Tibial artery (tissue), 4 donors: ENCODE measurements at places on chromosomes 1 and 21.
A peak's percentile ranks its signal among the peaks of the same experiment; 100 is the strongest.

DNA sequence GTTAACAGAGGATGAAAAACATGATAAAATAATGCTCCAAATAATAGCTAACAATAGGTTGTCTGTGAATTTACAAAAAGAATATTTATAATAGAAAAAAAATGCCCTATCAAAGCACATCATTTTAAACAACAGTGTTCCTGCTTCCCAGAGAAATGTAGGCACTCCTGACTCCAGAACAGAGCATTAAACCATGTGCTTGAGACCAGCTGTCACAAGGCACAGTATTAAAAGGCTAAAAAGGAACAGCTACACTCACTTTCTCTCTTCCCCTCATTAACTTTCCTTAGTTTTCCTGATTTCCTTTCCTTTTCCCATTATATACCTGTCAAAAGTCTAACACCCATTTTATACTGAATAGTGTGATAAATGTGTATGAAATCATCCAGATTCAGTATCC lies 10.9 kb downstream of the VAV3 start:
- no peak for DNase-seq
- H3K27me3 ChIP-seq: no peaks in the 10 kb centered on the region
- H3K4me3 ChIP-seq: no peak overlapping the region
- no peaks in the 10 kb centered on the region for H3K4me1 ChIP-seq
- H3K36me3 ChIP-seq: no peaks in the 10 kb centered on the region

DNA sequence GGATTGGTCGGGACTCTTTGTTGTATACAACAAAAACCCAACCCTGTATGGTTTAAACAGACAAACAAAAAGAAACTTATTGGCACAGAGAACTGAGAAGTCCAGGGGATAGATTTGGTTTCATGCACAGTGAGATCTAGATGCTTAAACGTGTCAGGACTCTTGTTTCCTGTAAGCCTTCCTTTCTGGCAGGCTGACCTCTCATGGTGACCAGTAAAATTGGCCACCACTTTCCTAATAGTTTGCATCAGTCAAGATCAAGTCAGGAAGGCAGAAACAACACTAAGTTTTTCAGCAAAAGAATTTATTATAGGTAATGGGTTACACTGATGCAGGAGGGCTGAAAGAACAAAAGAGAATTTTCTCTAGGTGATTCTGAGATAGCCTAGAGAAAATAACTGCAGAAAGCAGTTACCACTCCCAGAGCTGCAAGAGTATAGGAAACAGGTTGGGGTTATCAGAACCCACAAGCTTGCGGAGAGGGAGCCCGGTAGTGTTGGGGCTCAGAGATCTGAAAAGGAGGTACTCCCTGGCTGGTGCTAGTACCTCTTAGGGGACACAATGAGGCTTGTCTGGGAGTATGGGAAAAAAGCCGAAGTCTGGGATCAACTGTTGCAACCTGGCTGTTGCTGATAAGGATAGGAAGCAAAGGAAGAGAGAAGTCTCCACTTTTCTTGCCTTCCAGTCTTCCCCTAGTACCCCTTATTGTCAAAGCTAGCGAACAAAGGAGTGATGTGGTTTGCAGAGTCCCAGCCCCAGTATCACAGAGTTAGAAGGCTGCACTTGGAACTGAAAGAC lies 21.4 kb downstream of the CITED4 start:
- no peaks in the 10 kb centered on the region for H3K27me3 ChIP-seq
- peaks cover 20% of the 10 kb centered on the region for H3K36me3 ChIP-seq
- no peak overlapping the region for H3K27ac ChIP-seq
- no peak for DNase-seq
- no peak overlapping the region for H3K4me3 ChIP-seq

DNA sequence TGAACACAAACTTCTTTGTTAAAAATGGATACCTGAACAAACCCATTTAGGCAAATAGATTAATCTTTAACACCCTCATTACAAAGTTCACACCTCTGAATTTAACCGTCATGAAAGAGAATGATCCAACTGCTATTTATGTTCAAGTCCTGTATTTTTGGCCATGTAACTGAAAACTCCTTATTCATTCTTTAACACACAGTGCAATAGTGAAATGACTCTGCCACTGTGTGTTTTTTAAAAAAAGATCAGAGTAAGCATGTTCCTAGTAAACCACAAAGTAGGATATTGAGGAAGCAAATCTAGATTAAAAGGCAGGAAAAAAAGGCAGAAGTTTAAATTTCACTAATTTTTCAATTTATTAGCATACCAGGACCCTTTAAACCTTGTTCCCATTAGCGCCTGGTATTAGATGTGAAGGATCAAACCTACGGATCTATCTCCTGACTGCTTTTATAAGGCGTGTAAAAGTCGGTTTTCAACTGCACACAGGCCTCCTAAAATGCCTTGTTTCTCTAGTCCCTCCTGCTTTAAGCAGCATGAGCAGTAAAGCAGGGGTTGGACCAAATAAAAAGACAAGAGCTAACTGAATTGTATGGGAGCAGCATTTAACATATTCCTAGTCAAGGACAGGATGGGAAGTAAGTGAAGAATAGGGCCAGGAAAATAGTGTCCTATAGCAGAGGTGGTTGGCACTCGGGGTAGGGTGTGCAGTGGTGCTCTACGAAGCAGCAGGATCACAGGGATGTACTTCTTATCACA lies 33.4 kb downstream of the NUCKS1 start:
- no peak overlapping the region for H3K27ac ChIP-seq
- H3K27me3 ChIP-seq: no peaks in the 10 kb centered on the region
- no peak for DNase-seq
- no peak overlapping the region for H3K4me3 ChIP-seq

DNA sequence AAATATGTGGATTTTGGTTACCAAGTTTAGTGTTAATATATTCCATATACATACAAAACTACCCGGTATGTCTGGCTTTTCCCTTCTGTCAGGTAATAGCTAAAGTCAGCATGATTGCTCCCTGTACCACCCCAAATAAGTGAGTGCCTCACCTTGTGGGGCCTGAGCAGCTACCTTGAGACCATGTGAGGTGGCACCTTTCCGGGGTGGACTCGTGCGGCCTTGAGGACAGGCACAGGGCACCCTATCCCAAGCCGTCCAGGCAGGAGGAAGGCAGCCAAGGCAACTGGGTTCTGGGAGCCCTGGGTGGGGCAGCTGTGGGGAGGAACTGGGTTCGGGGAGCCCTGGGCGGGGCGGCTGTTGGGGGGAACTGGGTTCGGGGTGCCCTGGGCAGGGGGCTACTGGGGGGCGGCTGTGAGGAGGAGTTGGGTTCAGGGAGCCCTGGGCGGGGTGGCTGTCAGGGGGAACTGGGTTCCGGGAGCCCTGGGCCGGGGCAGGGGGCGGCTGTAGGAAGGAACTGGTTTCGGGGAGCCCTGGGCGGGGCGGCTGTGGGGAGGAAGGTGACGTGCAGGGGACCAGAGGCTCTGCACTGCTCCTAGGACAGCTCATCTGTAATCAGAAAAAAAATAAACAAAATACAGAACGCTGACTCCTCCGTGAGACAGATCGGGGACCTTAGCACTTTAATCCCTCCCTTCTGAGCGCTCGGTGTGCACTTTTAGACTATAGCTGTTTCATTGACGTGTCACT lies 63.3 kb downstream of the POFUT2 start:
- DNase-seq: no peak
- no peak overlapping the region for H3K4me3 ChIP-seq

DNA sequence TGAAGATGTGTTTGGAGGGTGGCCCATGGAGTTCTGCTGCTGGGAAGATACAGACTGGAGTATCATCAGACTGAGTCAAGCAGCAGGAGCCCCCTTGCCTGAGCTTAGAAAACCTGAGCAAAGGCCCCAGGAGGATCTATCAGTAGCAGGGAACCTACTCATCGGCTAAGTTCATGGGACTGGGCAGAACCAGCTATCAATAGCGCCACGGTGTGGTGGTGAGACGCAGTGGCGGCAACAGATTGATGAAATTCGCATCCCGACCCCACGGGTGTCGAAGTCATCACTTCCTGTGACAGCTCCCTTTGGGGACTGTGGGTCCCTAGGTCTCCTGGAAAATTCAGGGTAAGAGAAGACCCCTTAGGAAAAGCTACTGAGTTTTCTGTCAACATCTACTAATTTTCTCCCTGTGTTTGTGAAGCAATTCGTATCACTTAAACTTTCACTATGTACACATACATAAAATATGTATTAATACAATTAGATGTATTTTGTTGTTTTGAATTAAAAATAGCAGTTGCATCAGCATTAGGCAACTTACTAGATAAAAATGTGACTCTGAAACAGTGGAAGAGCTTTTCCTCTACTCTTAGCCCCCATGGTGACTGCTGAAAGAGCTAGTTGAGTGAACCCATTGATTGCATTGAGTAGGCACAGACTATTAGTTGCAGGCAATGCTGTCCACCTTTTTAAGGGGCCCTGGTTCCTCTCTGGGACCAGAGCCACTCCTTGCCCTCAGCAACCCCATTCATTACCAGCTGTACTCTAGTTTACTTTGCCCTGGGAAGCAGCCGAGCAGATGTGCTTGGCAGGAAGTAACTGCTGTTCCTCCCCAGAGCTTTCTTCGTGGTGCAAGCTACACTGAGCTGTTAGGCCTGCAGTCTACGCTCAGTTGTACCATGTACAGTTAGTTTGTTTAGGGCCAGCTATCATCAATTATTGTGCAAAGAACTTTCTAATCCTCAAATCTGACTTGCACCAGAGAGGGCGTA lies 7.3 kb upstream of the CACNA1S start:
- H3K27me3 ChIP-seq: peaks cover 29% of the 10 kb centered on the region
- H3K4me3 ChIP-seq: no peak overlapping the region
- H3K4me1 ChIP-seq: peaks cover 5% of the 10 kb centered on the region

GRCh38 chr1:68206848-68207689 lies 25.3 kb downstream of the WLS start:
- DNase-seq: no peak
- no peaks in the 10 kb centered on the region for H3K27me3 ChIP-seq
- no peak overlapping the region for H3K27ac ChIP-seq
- peaks cover 60% of the 10 kb centered on the region for H3K4me1 ChIP-seq

DNA sequence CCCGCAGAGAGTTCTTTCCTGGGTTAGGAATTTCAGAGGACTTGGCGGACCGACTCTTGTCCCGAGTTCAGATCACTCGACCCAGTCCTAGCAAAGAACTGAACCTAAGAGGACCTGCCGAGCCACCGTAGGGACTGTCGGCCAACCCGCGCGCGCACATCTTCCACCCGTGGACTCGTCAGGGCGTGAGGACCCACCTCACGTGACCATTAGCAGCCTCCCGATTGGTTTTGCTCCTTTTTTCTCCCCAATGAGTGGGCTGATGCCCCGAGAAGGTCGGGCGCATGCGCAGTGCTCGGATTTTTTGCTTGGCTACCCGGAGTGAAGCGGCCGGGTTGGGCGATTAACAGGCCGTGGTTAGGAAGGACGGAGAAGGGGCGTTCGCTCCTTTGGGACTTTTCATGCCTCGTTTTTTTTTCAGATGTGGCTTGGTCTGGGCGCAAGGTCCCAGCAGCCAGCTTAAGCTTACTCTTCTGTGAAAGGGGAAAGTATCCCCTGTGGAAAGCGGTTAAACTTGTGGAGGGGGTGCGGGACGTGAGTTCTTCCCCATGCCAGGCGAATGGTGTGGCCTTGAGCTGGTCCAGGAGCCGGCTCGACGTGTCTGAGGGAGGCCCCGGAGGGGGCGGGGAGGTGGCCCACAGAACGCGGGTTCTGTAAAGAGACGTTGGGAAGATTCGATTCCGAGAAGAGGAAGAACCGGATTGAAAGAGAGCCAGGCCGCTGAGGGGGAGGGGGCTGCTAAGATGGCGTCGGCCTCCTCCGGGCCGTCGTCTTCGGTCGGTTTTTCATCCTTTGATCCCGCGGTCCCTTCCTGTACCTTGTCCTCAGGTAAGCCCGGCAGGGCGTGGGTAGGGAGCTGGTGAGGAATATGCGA lies at the start of gene PIP5K1A:
Gene PIP5K1A (plus strand): TSS at position 299 of the 874 bp plus-strand sequence. CDS start 445 bp downstream, at position 744.
- peak; percentile 99 for DNase-seq
- peaks cover 27% of the 10 kb centered on the region for H3K4me1 ChIP-seq
- peak within 1 kb of the TSS; percentile 85 for H3K4me3 ChIP-seq
- H3K27ac ChIP-seq: peak within 1 kb of the TSS; percentile 89
- H3K36me3 ChIP-seq: no peaks in the 10 kb centered on the region

- H3K27me3 ChIP-seq: no peaks in the 10 kb centered on the region
- no peak for DNase-seq
- no peaks in the 10 kb centered on the region for H3K36me3 ChIP-seq
- no peaks in the 10 kb centered on the region for H3K4me1 ChIP-seq
- H3K4me3 ChIP-seq: no peak overlapping the region
Observed at GRCh38 chr1:106465666-106466065, 590.8 kb upstream of the PRMT6 start.

DNA sequence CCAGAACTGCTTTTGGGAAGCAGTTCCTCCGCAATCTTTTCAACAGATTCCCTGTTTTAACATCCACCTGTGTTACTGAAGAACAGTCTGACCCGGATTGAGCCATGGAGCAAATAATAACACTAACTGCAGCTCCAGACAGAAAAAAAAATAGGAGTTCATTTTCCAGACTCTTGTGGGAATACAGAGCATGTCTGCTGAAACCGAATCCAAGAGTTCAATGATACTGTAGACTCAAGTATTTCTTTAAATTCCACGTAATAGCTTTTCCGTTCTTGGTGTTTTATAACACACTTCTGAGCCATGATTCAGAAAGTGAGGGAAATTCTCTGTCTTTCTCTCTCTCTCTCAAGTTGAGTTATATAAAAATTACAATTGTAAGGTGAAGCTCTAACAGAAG lies 60.6 kb downstream of the DDAH1 start:
- no peaks in the 10 kb centered on the region for H3K27me3 ChIP-seq
- H3K27ac ChIP-seq: peak overlapping the region; percentile 65
- DNase-seq: no peak
- no peaks in the 10 kb centered on the region for H3K36me3 ChIP-seq
- peaks cover 65% of the 10 kb centered on the region for H3K4me1 ChIP-seq

DNA sequence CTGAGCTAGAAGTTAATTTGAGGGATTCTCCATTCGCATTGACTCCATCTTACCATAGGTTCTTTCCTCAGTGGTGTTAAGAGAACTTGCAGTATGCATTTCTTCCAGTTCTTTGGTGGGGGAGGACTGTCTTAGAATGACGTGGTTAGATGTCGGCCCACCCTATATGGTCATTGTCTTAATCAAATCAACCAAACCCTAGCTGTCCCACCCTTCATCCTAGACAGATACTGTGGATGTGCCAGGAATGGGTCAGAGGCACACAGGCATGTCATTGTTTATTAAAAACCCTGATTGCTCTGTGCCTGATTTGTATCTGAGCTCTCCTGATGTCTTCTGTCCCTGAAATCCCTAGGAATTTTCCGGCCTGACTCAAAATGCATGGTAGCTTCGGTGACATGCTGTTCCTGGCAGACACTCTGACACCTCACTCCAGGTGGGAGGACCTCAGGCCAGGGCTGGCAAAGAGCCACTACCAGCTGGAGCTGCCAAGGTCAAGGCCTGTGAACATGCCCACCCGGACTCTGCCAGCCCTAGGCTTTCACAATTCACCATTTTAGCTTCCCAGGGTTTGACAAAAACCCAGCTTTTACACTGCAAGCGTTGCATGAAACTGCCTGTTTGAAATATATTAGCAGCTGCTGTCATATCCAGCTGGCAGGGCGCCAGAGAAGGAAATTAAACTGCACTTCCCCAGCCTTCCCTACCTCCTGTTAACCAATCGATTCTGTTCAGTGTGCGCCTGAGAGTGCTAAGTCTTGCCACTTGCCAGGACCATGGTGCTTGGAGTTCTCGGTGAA lies 134.0 kb downstream of the FAM78B start:
- no peaks in the 10 kb centered on the region for H3K27me3 ChIP-seq
- H3K4me3 ChIP-seq: no peak overlapping the region
- no peaks in the 10 kb centered on the region for H3K36me3 ChIP-seq
- H3K4me1 ChIP-seq: no peaks in the 10 kb centered on the region
- no peak overlapping the region for H3K27ac ChIP-seq
- no peak for DNase-seq
